ENCODE measurements at places on chromosomes 7 and 10.

- DNase-seq: peak; percentile 25
Measured at GRCh38 chr10:71771821-71772617, 1.3 kb downstream of the VSIR start.

DNA sequence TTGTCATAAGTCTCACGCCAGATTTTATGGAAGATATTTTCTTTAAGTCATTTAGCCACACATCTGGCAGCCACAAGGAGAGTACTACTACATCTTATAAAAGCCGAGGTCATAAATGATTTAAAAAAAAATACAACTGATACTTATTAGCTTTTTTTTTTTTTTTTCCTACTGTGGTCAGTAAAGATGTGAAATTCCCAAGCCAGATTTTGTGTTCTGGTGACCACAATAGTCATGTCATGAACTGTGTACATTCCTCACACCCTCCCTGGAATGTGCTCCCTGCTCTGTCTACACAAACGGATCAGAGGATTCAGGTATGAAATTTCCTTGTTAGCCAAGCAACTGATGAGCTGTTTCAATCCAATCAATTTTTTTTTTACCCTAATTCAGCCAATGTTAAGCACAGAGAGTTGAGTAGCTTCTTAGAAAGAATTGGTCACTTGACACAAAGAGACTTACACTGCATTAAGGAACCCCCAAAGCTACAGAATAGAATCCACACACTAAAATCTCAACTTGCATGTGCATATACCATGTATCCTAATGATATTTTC lies 54.7 kb downstream of the CHRM2 start:
- no peak for DNase-seq

DNA sequence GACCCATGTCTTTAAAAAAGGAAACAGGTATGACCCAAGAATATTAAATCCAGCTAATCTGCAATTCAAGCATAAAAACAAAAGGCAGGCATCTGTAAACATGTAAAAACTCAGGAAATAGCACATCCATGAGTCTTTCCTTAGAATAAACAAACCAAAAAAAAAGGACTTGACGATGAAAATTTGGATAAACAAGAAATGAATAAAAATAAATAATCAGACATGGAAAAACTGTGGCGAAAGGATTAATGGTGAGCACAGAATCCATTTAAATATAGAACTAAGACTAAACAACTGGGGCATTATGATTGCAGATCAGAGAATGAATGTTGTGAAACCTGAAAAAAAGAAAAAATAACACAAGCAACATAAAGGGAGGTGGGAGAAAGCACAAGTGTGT lies 170.1 kb downstream of the DOCK4 start:
- no peak for DNase-seq

- DNase-seq: no peak
Measured at GRCh38 chr10:11529276-11529903, 82.1 kb downstream of the USP6NL start.

- no peak for DNase-seq
Measured at GRCh38 chr10:69631566-69631965, 1.5 kb downstream of the FAM241B start.

DNA sequence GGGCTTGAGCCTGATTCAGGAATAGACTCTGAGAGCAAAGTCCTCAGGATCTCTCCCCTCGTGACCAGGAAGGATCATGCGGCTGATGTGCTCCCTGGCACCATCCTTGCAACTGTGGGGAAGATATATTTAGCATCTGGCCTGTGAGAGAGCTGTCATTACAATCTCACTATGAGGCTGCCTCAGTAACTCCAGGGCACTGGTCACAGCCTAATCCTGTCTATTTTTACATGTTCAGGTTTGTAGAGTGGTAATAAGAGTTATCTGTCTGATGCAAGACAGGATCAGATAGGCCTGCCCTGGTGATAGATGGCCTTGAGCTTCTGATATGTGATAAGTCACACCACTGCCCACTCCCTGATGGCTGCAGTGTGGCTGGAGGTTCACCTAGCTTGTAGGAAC lies 50.7 kb downstream of the PPP1R3C start:
- DNase-seq: no peak

DNA sequence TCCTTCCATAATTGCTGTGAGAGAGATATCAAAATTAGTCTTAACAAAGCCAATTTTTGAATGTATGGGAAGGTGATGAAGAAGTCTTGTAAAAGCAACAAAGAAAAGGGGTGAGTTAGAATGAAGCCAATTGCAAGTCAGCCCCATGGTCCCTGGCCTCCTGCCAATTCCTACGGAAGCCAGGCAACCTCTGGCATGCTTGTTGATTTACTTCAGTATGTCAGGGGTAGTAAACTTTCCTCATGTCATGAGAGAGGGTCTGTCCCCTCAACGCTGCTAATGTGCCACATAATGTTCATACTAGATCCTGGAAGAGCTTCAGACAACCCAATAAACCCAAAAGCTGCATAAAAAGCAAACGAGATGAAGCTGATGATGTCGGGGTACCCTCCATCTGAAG lies 159.1 kb upstream of the YAE1 start:
- no peak for DNase-seq

DNA sequence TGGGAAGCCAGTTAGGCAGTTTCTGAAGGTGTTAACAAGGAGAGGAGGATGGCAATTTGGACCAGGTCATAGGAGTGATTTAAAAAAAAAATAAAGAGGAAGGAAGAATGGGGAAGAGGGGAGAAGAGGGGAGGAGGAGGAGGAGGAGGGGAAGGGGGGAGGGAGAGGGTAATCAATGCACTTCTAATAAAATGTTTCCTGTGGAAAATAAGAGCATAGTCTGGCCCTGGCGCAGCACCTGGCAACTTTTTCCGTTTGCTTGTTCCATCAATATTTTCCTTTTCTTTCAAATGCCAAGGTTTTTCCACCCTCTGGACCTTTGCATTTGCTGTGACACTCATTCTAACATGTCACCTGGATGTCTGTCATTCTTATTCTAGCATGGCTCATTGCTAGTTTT lies 308.2 kb downstream of the PPP1R3A start:
- no peak for DNase-seq

DNA sequence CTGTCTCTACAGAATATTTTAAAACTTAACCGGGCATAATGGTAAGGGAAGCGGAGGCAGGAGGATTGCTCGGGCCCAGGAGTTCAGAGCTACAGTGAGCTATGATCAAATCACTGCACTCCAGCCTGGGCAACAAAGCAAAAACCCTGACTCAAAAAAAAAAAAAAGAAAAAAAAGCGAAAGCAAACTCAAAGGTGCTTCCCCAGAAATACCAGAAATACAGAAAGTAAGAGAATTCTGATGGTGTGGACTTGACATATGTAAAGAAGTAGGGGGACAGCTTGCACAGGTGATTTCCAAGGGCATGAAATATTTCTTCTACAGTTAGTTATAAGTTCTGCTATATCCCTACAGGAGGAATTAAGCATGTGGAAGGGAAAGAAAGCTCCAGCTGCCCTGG lies 69.7 kb upstream of the APBB1IP start:
- DNase-seq: no peak

DNA sequence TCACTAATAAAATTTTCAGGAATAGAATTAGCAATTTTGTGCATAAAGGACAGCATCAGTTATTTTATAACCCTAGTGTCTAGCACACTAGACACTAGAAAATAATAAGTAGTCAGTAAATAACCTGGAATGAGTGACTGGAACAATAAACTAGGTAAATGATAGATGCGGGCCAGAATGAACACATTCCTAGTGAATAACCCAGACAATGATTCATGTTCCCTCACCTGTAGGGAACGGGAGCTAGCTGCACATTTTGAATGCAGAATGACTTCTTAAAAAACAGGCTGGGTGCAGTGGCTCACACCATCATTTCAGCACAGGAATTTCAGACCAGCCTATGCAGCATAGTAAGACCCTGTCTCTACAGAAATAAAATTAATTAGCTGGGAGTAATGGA lies 3.2 kb upstream of the ATOH7 start:
- no peak for DNase-seq

DNA sequence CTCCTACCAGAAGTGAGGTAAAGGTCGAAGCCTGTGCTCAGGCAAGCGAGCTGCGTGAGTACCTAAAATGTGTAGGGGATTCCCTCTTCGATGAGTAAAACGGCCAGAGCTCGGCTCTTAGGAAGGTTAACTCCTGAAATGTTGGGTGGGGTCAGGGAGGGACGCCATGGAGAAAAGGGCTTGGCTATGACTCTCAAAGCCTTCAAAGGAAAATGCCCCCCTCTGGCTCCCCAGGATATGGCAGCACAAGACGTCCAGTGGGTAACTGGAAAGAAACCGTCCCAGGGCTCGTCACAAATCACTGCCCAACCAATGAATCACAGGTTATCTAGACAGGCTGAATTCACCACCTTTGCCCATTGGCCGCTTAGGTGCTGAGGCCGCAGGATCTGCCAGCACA lies 58.0 kb downstream of the CALML3 start:
- DNase-seq: no peak

DNA sequence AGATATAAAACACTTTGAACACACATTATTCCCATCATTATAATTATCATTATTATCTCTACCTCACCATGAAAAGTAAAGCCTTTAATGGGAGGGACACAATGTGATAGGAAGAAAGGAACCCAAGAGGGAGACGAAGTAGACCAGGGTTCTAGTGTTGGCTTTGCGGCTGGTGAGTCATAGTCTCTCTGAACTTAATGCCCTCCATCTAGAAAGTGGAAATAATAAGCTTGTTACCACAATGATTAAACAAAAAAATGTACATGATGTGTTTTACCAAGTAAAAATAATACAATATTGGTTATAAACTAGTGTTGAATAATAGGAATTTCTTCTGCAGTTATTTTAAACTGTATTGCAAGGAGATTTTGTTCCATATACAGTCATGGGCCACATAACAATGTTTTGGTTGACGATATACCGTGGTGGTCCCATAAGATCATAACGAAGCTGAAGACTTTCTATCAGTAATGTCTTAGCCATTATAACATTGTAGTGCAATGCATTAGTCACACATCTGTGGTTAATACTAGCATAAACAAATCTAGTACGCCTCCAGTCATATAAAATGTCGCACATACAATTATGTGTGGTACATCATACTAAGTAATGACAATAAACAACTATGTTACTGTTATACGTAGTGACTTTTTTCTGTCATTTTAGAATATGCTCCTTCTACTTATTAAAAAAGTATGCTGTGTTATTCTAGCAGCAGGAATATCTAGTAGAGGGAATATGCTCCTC lies 450.6 kb upstream of the SORCS1 start:
- no peak for DNase-seq

- no peak for DNase-seq
Measured at GRCh38 chr10:97024168-97025073, 161.3 kb downstream of the SLIT1 start.

Measured in inflammatory macrophage (primary cell).